ENCODE measurements at places on chromosomes 1 and 21.
A peak's percentile ranks its signal among the peaks of the same experiment; 100 is the strongest.

- DNase-seq: no peak
Measured at GRCh38 chr1:81004011-81004410, 796.7 kb upstream of the ADGRL2 start.

- DNase-seq: no peak
Measured at GRCh38 chr1:181345146-181345545, 138.2 kb upstream of the CACNA1E start.

GRCh38 chr1:1680031-1680911 lies 12.3 kb downstream of the SLC35E2B start:
- no peak for DNase-seq

GRCh38 chr1:43238991-43239469 lies 30.8 kb upstream of the TMEM125 start:
- DNase-seq: no peak

- DNase-seq: peak; percentile 39
Measured at GRCh38 chr1:227999056-227999930, 7.5 kb upstream of the WNT3A start.

- no peak for DNase-seq
Measured at GRCh38 chr1:221868593-221869303, 126.9 kb upstream of the DUSP10 start.

GRCh38 chr1:40153073-40153770 lies 8.0 kb upstream of the RLF start:
- no peak for DNase-seq

DNA sequence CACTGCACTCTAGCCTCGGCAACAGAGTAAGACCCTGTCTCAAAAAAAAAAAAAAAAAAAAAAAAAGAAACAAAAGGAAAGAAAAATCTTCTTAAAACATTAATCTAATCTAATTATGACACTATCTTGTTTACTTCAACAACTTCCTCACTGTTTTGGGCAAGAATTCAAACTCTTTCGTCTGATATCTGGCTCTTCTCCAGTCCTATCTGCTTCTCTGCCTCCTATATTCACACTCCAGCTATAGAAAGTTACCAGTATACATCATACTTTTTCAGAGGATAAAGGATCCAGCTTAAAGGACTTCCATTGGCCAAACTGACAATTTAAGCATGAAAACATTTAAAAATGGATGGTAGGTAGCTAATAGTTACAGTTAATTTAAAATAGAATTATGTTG lies 47.3 kb downstream of the EIF2B3 start:
- no peak for DNase-seq

DNA sequence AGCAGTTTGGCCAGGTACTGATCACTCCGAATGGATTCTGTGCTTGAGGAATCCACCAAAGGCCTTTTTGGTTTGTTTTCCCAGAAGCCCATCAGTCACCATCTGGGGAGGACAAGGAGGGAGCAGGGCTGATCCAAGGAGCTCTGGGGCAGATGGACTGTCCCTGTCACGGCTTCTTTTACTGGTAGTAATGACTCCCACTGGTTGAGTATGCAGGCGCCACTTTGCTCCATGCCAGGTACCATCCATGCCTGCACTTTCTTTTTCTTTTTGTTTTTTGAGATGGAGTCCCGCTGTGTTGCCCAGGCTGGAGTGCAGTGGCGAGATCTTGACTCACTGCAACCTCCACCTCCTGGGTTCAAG lies 101.7 kb downstream of the UBIAD1 start:
- no peak for DNase-seq

- no peak for DNase-seq
Measured at GRCh38 chr21:32520875-32521735, 64.2 kb downstream of the TCP10L start.

GRCh38 chr1:38941527-38942019 lies at the start of gene RHBDL2:
Gene RHBDL2 (minus strand): TSS chr1:38941830. CDS start chr1:38919212, 22,618 bp downstream.
- no peak for DNase-seq

DNA sequence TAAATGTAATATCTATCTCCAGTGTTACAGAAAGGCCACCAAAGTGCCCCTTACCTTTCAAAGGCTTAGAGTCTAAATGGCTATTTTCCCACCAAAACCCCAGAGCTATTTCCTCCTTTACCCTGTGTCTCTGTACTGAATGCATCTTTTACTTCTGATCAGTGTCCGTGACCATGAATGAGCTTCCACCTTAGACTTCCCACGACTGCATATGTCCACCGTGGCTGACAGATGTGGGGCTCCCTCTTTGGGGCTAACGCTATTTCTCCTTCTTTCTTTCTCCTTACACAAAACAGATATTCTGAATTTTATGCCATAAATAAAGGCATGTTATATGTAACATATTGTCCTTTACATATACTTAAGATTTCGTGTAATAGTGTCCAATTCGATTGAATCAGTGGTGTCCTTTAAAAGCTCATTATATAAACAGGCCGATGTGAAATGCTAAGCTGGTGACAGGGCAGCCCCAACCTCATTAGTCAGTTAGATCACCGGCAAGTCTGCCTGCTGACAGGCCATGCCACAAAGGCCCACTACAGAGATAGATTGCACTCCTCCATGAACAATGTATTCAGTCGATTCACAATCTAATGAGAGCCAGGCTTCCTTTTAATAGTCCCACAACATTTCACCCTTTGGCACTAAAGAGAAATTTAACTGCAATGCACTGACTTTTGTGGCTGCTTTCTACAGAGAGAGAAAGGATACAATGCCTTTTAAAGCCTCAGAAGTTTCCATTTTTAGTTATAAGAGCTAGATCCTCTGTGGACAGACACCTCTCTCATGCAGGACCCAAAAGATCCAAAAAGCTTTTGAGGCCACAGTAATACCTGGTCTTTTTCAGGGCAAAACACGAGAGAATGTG lies 297.9 kb downstream of the PCP4 start:
- DNase-seq: no peak

DNA sequence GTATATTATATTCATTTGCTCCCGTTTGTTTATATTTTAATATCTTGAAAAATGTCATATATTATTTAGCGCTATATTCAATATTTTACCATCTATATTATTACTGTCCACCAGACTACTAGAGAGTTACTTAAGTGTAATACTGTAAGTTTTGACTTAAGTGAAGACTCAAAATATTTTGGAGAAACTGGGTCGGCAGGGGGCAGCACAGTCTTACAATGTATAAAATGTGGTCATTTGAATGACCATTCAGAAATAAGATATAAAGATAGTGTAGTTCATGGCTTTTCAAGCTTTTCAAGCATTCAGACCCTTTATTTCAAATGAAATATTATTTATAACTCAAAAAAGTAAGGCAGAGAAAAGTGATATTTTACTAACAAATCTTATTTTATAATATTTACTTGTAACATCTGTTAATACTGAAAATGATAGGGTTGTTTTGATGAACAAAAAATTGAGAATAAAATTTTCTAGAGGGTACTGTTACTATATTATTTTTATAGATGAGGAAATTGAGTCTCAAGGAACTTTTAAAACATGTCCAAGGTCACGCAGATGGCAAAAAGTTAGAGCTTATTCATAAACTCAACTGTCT lies 89.0 kb upstream of the SERTAD4 start:
- DNase-seq: no peak

GRCh38 chr1:50651476-50652263 lies 228.4 kb upstream of the DMRTA2 start:
- DNase-seq: no peak

All from stimulated activated CD4-positive, alpha-beta T cell treated with anti-CD3 and anti-CD28 coated beads, Interleukin-15, amount 100 ng/mL, for 1 hour (primary cell).